Left kidney (tissue), 8 donors: ENCODE measurements at places on chromosomes 1 and 21. TPM values are rescaled to one million over a fixed set of nuclear protein-coding genes. Genes with fewer than 3 reads are reported as not detected.

- DNase-seq, result peak; percentile 21
These were observed 66.7 kb upstream of the ANGPTL3 start for GRCh38 chr1:62530516-62531154.

GRCh38 chr1:43975249-43975961 is 645 bp downstream of the ATP6V0B start:
- DNase-seq, result no peak

DNA sequence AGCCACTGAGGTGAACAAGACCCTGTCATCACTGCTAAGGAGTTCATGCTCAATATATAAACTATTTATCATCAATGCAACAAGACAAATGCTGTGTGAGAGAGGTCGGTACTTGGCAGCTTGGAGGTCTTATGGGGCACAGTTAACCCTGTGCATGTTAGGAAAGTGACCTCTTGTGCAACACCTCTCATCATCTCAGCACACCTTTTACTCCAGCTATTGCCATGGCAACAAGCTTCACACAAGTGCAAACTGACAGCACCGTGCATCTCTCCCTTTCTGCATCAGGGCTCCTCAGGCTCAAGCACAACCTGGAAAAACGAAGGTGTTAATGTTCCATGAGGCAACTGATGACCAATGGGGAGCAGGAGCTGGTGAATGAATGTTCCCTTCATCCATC is 14.7 kb upstream of the MYSM1 start:
- DNase-seq, result no peak

DNA sequence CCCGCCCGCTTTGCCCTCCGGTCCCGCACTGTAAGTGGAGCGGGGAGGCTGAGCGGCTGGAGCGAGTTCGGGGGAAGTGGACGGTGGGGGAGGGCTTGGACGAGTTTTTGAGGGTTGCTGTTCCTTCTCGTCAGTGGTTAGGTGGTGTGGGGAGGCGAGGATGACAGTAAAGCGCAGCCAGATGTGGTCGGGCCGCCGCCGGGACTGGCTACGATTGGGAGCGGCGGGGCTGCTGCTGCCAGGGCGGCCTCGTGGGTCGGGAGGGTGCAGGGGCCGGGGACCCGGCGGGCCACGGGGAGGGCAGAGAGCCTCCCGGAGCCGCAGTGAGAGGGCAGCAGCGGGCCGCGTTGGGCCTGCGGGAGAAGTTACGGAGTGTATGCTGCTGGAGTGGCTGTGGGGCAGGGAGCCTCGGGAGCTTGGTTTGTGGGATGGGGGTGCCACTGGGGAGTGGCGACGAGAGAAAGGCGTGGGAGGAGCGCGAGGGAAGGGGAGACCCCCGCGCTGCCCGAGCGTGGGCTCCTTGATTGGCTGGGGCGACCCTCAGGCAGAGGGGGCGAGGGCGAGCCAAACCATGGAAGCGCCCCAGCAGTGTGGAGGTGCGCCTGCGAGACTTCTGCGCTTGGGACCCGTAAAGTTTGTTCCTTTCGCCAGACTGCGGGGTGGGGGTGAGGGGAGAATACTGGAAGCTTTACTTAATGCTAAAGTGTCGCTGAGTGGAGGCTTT is 2.1 kb downstream of the ADGRL2 start:
- DNase-seq, result peak; percentile 77

DNA sequence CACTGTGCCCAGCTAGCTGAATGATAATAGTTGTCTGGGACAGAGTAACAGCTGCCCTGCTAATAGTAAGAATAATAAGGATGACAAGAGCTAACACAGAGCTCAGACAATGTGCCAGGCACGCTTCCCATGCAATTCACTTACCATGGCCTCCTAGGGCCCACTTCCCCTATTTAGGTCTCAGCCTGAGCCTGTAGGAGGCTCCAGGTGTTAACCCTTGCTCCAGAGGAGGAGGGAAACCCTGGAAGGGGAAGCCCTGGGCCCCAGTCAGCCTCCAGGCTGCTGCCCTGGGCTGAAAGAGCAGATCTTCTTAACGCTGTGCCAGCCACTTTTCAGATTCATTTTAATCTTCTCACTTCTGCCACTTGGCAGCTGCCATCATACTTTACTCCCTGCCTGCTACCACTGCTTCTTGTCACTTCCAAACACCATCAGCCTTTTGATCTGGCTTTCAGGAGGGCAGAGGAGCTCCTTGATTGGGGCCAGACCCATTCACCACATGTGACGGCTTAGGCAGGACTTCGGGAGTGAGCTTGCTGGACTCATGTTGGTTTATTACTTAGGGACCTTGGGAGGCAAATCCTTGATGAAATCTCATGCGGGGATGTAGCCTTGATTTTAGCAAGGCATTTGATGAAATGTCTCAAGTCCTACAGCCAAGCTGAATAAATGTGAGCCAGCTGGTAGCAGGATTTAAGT is 66.7 kb upstream of the PARP1 start:
- DNase-seq, result no peak

DNA sequence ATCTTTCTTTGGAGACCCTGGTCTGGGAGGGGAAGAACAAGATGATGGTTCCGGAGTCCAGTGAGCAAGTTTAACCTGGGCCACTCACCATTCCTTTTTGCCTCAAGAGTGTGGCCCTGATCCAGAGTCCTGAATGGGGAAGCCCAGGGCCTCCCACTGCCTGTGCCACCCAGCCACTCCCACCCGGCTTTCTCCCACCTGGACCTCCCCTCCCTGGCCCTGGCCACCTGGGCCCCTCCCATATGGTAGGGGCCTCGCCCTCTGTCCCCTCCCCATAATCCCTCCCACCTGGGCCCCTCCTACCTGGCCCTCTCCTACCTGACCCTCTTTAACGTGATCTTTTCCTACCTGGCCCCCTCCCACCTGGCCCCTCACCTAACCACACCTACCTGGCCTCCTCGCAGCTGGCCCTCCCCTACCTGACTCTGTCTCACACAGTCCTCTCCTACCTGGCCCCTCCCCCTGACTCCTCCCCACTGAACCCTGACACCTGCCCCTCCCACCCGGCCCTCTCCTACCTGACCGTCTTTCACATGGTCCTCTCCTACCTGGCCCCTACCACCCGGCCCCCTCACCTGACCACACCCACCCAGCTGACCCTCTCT is 220.7 kb upstream of the VAMP3 start:
- no peak for DNase-seq

- DNase-seq, result no peak
These were observed 191.5 kb downstream of the SDCCAG8 start for GRCh38 chr1:243447347-243447746.

- no peak for DNase-seq
These were observed 25.3 kb downstream of the NGF start for GRCh38 chr1:115312742-115313141.

DNA sequence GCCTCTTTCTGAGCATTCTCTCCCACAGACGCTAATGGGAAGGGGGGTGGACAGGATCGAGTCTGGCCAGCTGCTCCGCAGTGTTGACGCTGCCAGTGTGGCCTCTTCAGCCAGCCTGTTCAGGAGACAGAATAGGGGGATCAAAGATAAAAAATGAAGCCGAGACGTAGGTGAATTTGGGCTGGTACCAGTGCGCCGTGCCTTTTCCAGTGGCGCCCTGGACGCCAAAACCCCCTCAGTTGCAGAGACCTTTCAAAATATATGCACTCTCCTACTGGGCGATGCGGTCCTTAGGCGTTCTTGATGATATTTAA is 1.1 kb downstream of the TTC3 start:
- no peak for DNase-seq

- no peak for DNase-seq
These were observed 327.7 kb downstream of the SMYD3 start for GRCh38 chr1:246179401-246179800.

GRCh38 chr1:17023573-17023972 is 11.8 kb upstream of the ATP13A2 start:
- DNase-seq, result no peak

DNA sequence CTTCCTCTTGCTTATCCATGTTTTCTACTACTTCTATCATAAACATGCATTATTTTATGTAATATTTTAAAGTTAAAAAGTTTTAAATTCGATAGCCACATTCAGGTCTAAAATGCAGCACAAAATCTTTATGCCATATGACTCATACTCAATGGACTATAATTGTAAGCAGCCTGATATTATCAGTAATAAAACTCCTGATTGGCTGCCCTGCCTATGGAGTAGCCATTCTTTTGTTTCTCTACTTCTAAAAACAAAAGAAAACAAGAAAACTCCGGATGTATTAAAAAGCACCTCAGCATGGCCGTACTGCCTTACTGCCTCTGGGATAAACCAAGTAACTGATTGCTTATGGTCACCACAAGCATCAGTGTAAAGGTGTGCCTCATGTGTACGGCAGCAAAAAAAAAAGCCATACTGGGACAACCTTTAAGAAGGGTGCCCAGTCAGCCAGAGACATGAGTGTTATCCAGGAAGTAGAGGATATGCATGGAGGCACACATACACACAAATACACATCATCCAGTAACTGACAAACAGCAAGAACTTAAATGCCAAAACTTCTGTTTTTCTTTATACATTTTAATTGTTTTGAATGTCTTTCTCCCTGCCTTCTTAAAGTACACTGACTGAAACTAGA is 9.2 kb downstream of the SLC35D1 start:
- DNase-seq, result no peak

DNA sequence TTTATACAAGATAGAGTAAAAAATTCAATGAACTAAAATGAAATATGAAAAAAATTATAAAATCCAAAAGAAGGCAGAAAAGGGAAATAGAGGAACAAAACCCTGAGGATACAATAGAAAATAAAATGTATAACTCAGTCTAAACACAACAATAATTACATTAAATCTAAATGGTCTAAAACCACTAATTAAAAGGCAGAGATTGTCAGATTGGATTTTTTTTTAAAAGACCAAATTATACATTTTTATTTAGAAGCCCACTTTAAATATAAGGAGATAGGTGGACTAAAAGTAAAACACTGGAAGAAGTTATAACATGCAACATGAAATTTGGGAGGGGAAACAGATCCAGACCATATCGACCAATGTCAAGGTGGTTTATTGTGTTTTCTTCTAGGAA is 95.2 kb downstream of the CATSPERE start:
- no peak for DNase-seq

DNA sequence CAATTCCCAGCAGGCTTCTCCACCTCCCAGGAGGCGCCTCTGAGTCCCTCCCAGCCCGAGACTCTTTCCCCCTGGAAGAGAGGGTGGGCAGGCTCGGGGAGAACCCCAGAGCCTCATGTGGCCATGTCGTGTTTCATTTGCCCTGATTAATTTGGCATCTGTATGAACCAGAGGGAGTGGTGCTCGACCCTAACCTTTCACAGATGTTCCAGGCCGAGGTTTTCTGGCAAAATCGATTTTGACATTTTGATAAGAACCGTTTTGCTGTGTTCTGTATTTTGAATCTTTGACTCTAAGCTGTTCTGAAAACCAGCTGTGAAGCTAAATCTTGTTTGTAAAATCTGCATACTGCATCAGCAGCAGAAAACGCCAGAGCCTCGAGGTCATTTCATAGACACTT is 367.4 kb downstream of the CAMTA1 start:
- no peak for DNase-seq

- DNase-seq, result peak; percentile 14
These were observed 650 bp downstream of the PCNX2 start for GRCh38 chr1:233294913-233295236.

- DNase-seq, result no peak
These were observed 195.2 kb upstream of the POU3F1 start for GRCh38 chr1:38241594-38242334.

DNA sequence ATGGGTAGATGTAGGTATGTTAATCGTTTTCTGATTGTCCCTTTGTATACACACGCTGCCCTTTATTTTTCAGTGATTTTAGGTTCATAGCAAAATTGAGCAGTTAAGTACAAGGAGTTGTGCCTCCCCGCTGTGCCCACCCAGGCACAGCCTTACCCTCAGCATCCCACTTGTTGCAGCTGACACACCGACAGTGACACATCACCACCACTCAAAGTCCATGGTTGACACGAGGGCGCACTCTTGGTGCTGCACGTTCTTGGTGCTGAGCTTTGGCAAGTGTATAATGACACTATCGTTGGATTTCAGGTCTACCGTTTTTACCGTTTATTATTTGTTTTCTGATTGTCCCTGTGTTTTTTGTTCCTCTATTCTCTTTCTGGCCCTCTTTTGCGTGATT is 15.6 kb downstream of the C1orf159 start:
- no peak for DNase-seq

DNA sequence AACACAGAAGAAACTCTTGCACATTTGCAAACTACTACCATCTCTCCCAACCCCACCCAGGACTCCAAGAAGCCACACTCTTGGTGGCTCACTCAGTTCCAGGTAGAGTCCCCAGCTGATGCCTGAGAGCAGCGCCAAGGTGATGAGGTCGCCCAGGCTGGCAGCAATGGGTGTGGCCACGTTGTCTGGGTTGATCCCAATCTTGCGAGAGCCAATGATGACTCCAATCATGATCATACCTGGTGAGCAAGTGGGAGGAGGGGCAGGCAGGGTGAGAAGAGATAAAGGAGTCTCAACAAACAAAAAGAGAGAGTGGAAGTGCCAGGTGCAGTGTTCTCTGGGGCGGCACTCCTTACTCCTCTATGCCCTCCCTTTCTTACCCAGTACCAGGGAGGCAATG is 14.4 kb downstream of the SLC41A1 start:
- no peak for DNase-seq

DNA sequence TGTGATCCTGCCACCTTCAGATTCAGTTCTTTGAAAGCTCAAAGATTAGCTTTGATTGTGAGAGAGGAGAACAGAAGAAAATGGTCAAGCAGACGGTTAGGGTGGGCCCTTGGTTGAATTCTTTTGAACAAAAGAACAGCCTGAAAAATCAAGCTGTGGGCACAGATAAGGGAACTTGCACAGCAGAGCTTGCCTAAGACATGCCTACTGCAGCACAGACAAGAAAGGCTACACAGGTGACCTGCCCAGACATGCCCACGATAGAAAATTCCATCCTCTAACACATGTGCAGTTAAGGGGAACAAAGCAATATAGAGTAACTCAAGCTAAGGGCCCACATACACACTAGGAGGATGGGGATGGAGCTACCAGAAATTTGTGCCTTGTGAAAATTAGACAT is 512.5 kb upstream of the LRRC7 start:
- DNase-seq, result no peak

GRCh38 chr1:221772117-221772516 is 30.2 kb upstream of the DUSP10 start:
- no peak for DNase-seq

- DNase-seq, result no peak
These were observed 18.1 kb upstream of the EPHA8 start for GRCh38 chr1:22545141-22545540.

MMP23B gene
- polyA plus RNA-seq, result 14.9 TPM

TMEM82 gene
- 3.2 TPM for polyA plus RNA-seq

PRCC gene
- polyA plus RNA-seq, result 116 TPM

CHRNB2 gene
- polyA plus RNA-seq, result 0.53 TPM

FAM151A gene
- polyA plus RNA-seq, result 32.2 TPM

MCOLN3 gene
- 23.1 TPM for polyA plus RNA-seq

FCER1G gene
- polyA plus RNA-seq, result 10.8 TPM
